Mesothelial cell of epicardium (in vitro differentiated cells): ENCODE measurements at places on chromosomes 13 and 19. TPM values are rescaled to one million over a fixed set of nuclear protein-coding genes. Genes with fewer than 3 reads are reported as not detected.

DNA sequence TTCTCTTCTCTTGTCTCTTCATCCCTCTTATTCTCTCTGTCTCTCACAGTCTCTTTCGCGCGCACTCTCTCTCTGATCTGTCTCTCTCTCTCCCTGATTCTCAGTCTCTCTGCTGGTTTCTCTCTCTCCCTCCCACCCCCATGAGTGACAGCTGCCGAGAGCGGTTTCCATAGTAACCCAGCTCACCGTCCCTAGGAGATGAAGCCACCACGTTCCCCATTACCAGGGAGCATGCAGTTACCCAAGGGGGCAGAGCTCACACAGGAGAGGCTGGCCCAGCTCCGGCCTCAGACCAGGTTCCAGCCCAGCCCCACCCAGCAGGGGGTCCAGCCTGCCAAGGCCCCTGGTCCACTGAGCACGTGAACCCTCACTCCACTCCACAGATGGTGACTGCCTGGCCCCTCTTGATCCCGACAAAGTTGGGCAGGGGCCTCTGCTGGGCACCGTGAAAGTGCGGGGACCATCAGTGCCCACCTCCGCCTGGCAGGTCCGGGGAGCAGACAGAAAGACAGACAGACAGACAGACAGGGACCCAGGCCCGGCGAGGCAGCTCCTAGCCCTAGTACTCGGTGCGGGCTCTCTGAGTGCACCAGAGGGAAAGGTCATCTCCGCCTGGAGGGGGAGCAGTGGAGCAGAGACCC is 50.6 kb downstream of the CELF5 start:
- H3K27me3 ChIP-seq, result peaks cover 84% of the 10 kb centered on the region
- H3K36me3 ChIP-seq, result no peaks in the 10 kb centered on the region
- H3K4me3 ChIP-seq, result peak overlapping the region; percentile 39
- no peak for DNase-seq

DNA sequence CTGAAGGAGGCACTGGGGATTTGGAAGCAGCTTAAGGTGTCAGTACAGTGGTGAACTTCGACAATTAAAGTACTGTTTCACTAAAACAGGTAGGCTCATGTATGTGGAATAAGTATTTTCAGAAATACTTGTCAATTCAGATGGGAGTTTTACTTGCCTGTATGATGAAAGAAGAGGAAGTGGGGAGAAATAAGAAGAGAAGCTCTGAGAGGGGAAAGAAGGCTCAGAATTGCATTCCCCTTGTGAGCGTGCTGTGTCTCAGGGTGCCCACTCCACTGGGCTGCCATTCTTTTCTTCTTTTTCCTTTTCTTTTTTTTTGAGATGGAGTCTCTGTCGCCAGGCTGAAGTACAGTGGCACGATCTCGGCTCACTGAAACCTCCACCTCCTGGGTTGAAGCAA is 38.6 kb upstream of the RNF17 start:
- no peaks in the 10 kb centered on the region for H3K4me1 ChIP-seq
- H3K4me3 ChIP-seq, result no peak overlapping the region
- no peak for DNase-seq
- no peaks in the 10 kb centered on the region for H3K36me3 ChIP-seq
- peaks cover 20% of the 10 kb centered on the region for H3K27me3 ChIP-seq

DNA sequence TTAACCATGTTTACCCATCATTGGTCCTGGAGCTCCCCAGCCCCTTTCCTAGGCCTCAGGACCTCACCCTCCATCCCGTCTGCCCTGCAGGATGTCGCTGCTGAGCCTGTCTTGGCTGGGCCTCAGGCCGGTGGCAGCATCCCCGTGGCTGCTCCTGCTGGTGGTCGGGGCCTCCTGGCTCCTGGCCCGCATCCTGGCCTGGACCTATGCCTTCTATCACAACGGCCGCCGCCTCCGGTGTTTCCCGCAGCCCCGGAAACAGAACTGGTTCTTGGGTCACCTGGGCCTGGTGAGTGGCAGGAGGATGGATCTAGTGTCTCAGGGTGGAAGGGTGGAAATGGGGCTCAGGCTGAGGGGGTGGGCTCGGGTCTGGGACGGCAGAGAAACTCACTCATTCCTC is 508 bp downstream of the CYP4F8 start:
- no peak overlapping the region for H3K4me3 ChIP-seq
- H3K27me3 ChIP-seq, result no peaks in the 10 kb centered on the region
- no peak for DNase-seq
- H3K36me3 ChIP-seq, result peaks cover 2% of the 10 kb centered on the region
- no peak overlapping the region for H3K27ac ChIP-seq

GRCh38 chr19:1799695-1800342 is 12.3 kb downstream of the ATP8B3 start:
- no peak for DNase-seq
- no peak overlapping the region for H3K27ac ChIP-seq
- no peaks in the 10 kb centered on the region for H3K4me1 ChIP-seq
- no peak overlapping the region for H3K4me3 ChIP-seq
- H3K36me3 ChIP-seq, result peaks cover 3% of the 10 kb centered on the region

DNA sequence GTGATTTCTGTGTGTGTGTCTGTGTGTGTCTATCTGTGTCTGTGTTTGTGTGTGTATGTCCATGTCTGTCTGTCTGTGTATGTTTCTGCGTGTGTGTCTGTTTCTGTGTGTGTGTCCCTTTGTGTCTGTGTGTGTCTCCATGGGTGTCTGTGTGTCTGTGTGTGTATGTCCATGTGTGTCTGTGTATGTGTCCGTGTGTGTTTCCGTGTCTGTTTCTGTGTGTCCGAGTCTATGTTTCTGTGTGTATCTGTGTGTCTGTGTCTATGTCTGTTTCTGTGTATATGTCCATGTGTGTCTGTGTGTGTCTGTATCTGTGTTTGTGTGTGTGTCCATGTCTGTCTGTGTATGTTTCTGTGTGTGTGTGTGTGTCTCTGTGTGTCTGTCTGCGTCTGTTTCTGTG is 276.3 kb upstream of the SOX1 start:
- no peak overlapping the region for H3K4me3 ChIP-seq
- DNase-seq, result no peak
- no peaks in the 10 kb centered on the region for H3K36me3 ChIP-seq
- no peak overlapping the region for H3K27ac ChIP-seq

The MBNL2 gene
- total RNA-seq, result 71.8 to 78.9 TPM (median 76.9 TPM) in 3 replicates

The NLRP9 gene
- total RNA-seq, result not detected in 3 replicates

The TRPM4 gene
- 45.9 to 58.5 TPM (median 53.5 TPM) in 3 replicates for total RNA-seq

The LRG1 gene
- 0.16 TPM in 3 replicates for total RNA-seq

The RANBP3 gene
- total RNA-seq, result 83.3 to 89.8 TPM (median 87.2 TPM) in 3 replicates

The RXFP2 gene
- total RNA-seq, result 0.35 to 0.59 TPM (median 0.45 TPM) in 3 replicates

The ZNF677 gene
- 50.2 to 53.4 TPM (median 51.7 TPM) in 3 replicates for total RNA-seq

The LSM14A gene
- 153 to 164 TPM (median 155 TPM) in 3 replicates for total RNA-seq
